ENCODE measurements at places on chromosomes 2 and 18. TPM values are rescaled to one million over a fixed set of nuclear protein-coding genes. Genes with fewer than 3 reads are reported as not detected.

DAW1 gene
- 0.43 TPM for total RNA-seq

- DNase-seq = no peak
- H3K27me3 ChIP-seq = no peaks in the 10 kb centered on the region
- no peak overlapping the region for H3K4me3 ChIP-seq
- H3K4me1 ChIP-seq = no peaks in the 10 kb centered on the region
- H3K27ac ChIP-seq = no peak overlapping the region
Measured at GRCh38 chr2:29657674-29658073, 263.7 kb downstream of the ALK start.

GRCh38 chr2:239046822-239047221, 198.9 kb downstream of the TWIST2 start:
- no peak overlapping the region for H3K4me3 ChIP-seq
- DNase-seq = no peak
- H3K27ac ChIP-seq = no peak overlapping the region
- H3K36me3 ChIP-seq = peaks cover under 1% of the 10 kb centered on the region
- no peaks in the 10 kb centered on the region for H3K4me1 ChIP-seq

- H3K27ac ChIP-seq = no peak overlapping the region
- DNase-seq = no peak
- H3K36me3 ChIP-seq = no peaks in the 10 kb centered on the region
- H3K4me3 ChIP-seq = no peak overlapping the region
Measured at GRCh38 chr2:211328126-211328525, 771.7 kb downstream of the CPS1 start.

TNFRSF11A gene
- total RNA-seq = 1.8 TPM

- no peaks in the 10 kb centered on the region for H3K27me3 ChIP-seq
- H3K4me3 ChIP-seq = no peak overlapping the region
- DNase-seq = no peak
- H3K4me1 ChIP-seq = no peaks in the 10 kb centered on the region
- no peaks in the 10 kb centered on the region for H3K36me3 ChIP-seq
Measured at GRCh38 chr18:72675394-72675793, 131.3 kb upstream of the CBLN2 start.

DNA sequence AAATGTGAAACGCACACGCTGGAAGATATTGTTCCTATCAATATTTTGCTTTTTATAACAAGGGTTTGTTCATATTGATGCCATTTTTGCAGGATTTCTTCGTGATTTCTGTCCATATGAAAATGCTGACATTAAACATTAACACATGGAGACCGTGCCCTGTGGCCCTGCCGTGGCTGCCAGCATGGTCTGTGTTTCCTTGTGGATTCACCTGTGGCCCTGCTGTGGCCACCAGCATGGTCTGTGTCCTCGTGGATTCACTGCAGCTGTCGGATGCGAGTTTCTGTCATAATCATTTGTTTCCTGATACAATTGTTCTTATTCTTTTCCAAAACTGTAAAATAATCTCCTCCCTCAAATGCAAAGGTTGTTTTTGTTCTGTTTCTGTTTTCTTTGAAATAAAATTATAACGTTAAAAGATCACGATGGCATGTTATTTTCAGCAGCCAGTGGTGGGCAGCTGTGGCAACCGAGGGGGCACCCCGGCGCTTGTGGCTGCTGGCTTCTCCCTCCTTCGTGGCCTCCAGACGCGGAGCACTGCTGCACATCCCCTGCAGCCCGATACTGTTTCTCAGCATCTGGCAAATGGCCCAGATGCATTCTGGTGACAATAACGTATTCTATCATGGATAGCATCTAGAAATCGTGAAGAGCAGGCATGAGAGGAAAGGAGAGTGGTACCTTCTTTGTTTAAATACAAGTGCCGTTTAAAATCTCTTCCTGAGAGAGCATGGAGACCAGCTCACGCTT, 143.5 kb downstream of the PTGR3 start:
- no peaks in the 10 kb centered on the region for H3K27me3 ChIP-seq
- no peak for DNase-seq
- H3K27ac ChIP-seq = no peak overlapping the region

GRCh38 chr18:60892855-60893254, 440.4 kb upstream of the CDH20 start:
- no peaks in the 10 kb centered on the region for H3K36me3 ChIP-seq
- no peaks in the 10 kb centered on the region for H3K4me1 ChIP-seq
- H3K27me3 ChIP-seq = no peaks in the 10 kb centered on the region
- DNase-seq = no peak

- no peaks in the 10 kb centered on the region for H3K36me3 ChIP-seq
- no peaks in the 10 kb centered on the region for H3K4me1 ChIP-seq
- DNase-seq = no peak
- H3K27ac ChIP-seq = no peak overlapping the region
Measured at GRCh38 chr2:53559302-53559966, 208.2 kb upstream of the CHAC2 start.

GRCh38 chr2:231530099-231531011, at the start of gene NMUR1:
Gene NMUR1, minus strand, starts transcription at chr2:231530445. Its CDS starts 84 bp downstream, at chr2:231530361.
- H3K36me3 ChIP-seq = no peaks in the 10 kb centered on the region
- peaks cover 15% of the 10 kb centered on the region for H3K4me1 ChIP-seq
- peak within 1 kb of the TSS; percentile 50 for H3K4me3 ChIP-seq
- H3K27ac ChIP-seq = no peak within 1 kb of the TSS

- H3K36me3 ChIP-seq = no peaks in the 10 kb centered on the region
- no peaks in the 10 kb centered on the region for H3K27me3 ChIP-seq
- DNase-seq = no peak
- no peak overlapping the region for H3K4me3 ChIP-seq
- peak overlapping the region; percentile 57 for H3K27ac ChIP-seq
Measured at GRCh38 chr2:38095996-38096861, 20.3 kb upstream of the CYP1B1 start.

DNA sequence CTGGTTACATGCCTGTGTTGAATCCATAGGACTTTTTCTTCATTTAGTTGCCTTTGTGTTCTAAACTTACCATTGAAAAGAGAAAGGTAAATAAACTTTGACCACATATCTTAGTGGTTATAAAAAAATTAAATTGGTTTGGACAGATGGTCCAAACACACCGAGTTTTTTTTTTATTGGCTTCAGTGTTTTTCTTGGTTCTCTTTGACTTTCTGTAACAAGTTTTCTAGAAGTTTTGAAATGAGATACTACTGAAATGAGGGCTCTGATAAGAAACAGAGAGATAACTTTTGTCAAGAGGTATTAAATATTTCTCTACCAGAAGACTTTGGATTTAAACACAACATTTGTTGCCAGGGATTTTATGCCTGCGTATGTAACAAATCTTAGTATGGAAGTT, 20.7 kb downstream of the SPTBN1 start:
- no peaks in the 10 kb centered on the region for H3K27me3 ChIP-seq
- H3K27ac ChIP-seq = peak overlapping the region; percentile 54
- H3K4me3 ChIP-seq = no peak overlapping the region
- H3K4me1 ChIP-seq = no peaks in the 10 kb centered on the region
- no peak for DNase-seq

DNA sequence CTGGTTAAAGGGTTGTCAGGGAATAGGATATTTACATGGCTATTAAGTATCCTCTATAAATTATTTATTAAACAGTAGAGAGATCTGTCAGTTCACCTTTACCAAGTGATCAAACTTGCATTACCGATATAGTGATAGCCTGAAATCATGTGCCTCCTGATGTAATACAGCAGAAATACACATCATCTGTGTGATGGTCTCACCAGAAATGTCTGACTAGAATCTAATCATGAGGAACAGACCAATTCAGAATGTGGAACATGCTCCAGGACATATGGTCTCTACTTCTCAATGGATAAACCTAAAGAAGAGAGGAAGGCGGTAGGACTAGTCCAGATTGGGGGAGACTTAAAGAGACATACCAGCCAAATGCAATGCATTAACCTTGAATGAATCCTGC, 6.2 kb downstream of the VPS54 start:
- H3K27me3 ChIP-seq = no peaks in the 10 kb centered on the region
- no peaks in the 10 kb centered on the region for H3K4me1 ChIP-seq
- no peak overlapping the region for H3K4me3 ChIP-seq
- H3K36me3 ChIP-seq = no peaks in the 10 kb centered on the region
- no peak overlapping the region for H3K27ac ChIP-seq

LYPD6 gene
- total RNA-seq = 0.63 TPM

ALPI gene
- total RNA-seq = not detected

CABLES1 gene
- 5.4 TPM for total RNA-seq

CRYGC gene
- total RNA-seq = not detected

- no peak for DNase-seq
- no peaks in the 10 kb centered on the region for H3K4me1 ChIP-seq
- H3K27me3 ChIP-seq = no peaks in the 10 kb centered on the region
- H3K36me3 ChIP-seq = no peaks in the 10 kb centered on the region
Measured at GRCh38 chr2:60612033-60612432, 58.6 kb upstream of the BCL11A start.

DNA sequence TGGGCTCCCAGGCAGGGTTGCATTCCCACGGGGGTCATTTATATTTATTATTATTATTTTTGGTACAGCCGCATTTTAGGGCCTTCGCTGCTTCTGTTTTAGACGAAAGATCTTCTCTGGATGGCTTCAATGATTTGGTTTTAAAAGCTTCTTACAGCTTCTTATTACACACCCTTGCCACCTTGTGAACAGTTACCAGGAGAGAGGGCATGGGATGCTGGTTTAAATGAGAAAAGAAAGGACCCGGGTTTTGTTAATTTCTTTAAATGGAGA, 1.7 kb downstream of the SH3RF3 start:
- H3K4me1 ChIP-seq = peaks cover 34% of the 10 kb centered on the region
- no peaks in the 10 kb centered on the region for H3K27me3 ChIP-seq
- H3K36me3 ChIP-seq = no peaks in the 10 kb centered on the region
- DNase-seq = peak; percentile 56

GRCh38 chr2:121303531-121304263, 18.7 kb upstream of the TFCP2L1 start:
- H3K4me1 ChIP-seq = no peaks in the 10 kb centered on the region
- no peak for DNase-seq
- H3K27me3 ChIP-seq = no peaks in the 10 kb centered on the region
- H3K27ac ChIP-seq = no peak overlapping the region

DNA sequence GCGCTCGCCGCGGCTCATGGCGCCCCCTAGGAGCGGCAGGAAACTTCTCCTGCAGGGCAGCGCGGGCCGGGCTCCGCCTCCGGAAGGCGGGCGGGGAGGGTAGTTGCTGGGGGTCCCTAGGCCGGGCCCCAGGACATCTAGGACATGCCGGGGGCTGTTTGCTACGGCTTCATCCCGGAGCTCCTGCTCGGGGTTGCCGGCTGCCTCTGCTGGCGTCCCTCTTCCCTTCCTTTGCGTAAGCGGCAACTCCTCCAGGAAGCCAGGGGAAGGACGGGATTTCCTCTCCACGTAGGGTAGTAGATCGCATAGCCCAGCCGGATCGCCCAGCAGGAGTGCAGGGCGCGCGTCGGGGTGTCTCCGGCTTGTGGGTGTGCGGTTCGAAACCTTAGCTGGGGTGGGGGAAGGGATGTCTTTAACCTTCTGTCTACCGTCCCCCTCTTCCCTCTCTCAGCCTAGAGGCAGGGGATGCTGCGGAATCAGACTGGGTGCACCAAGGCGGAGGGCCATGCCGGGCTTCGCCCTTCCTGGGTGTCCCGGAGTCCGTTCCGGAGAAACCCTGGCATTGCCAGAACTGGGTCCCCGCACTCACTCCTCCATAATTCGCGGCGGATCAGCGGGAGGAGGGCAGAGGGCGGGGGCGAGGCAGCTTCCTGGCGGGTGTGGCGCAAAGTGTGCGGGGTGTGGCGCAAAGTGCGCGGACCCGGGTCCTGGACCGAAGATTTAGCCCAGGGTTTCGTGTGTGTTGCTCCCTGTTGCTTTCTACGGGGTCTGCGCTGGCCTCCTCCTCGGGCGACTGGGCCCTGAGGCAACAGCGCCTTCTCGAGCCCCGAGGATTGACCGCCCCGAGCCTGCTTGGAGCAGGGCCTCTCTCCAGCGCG, 12.2 kb upstream of the SKOR2 start:
- H3K4me1 ChIP-seq = no peaks in the 10 kb centered on the region
- H3K36me3 ChIP-seq = no peaks in the 10 kb centered on the region
- DNase-seq = no peak
- no peak overlapping the region for H3K27ac ChIP-seq
- peak overlapping the region; percentile 24 for H3K4me3 ChIP-seq

DNA sequence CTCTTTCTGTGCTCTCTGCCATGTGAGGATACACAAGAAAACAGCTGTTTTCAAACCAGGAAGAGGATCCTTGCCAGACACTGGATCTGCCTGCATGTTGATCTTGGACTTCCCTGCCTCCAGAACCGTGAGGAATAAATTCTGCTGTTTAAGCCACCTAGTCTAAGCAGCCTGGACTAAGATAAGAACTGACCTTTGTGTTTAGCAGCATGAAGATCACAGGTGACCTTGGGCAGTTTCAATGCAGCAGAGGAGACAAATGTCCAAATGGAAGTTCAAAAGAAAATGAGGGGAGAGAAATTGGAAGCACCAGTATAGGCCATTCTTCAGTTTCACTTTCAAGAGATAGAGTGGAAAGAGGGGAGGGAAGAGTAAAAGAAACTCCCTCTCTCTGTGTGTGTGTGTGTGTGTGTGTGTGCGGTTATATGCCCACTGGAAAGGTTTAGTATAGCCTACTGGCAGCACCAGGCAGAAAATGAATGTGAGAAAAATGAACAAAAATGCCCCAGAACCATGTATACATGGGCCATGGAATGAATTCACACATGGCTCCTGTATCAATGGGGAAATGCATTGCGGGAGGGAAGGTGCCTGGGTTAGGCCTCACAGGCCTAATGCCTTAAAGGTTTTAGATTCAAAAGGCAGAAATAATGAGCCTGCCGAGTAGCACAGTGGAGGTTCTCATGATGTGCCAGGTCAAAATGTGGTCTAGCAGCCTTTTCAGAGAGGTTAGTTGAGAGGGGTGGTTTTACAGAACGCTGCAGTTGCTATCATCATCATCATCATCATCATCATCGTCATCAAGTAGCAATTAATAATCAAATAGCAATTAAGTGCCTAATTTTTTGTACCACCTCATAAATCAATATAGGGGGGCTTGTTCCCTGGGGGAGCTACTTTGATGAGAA, 1.1 kb upstream of the CERS6 start:
- no peak for DNase-seq
- H3K4me1 ChIP-seq = no peaks in the 10 kb centered on the region
- H3K36me3 ChIP-seq = no peaks in the 10 kb centered on the region
- H3K4me3 ChIP-seq = peak overlapping the region; percentile 72

RAMP1 gene
- 275 TPM for total RNA-seq

NPHP1 gene
- total RNA-seq = 3.1 TPM

ANXA4 gene
- 12.7 TPM for total RNA-seq

GRCh38 chr2:26346454-26347053, at the start of gene ADGRF3:
Gene ADGRF3, minus strand, starts transcription at chr2:26346789. Its CDS starts 555 bp downstream, at chr2:26346234.
- DNase-seq = peak; percentile 66
- H3K36me3 ChIP-seq = no peaks in the 10 kb centered on the region
- peak within 1 kb of the TSS; percentile 69 for H3K4me3 ChIP-seq
- no peaks in the 10 kb centered on the region for H3K27me3 ChIP-seq

ASPRV1 gene
- 0.33 TPM for total RNA-seq

Data from right atrium auricular region (tissue), 2 donors.